Suppressor macrophage treated with lipopolysaccharide for 1 hour (primary cell): ENCODE measurements at places on chromosomes 3 and 15.
A peak's percentile ranks its signal among the peaks of the same experiment; 100 is the strongest.

DNA sequence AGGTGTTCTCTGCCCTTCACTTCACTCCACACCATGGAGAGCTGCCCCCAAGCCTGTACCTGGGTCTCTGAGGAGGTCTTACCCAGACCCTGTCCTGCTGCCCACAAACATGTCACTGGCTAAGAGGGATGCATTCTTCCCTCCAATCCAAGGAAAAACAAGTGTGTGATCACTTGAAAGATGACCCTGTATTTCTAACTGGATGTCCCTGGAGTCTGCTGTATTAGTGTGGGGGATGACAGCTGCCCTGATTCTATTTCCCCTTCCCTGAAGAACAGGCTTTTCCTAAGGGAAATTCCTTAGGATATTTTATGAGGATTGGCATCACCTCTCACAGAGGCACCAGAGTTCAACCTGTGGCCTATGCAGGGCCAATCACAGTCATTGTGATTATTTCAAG, 55.0 kb upstream of the GATA2 start:
- DNase-seq = no peak

DNA sequence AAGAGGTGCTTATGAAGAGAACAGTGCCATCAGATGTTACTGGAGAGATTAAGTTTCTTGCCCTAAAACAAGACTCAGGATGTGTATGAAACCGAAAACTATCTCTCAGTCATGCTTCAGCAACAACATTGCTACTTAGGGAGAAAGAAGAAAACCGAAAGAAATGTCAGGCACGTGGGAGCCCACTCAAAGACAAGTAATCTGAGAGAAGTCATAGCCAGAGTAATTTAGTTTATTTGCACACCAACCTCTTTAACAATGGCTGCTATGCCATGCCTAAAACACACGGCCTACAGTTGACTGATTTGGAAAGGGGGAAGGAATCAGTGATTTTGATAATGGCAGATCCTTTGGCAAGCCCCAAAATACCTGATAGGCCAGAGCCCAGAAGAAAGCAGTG, 162.9 kb downstream of the TIGIT start:
- DNase-seq = no peak

DNA sequence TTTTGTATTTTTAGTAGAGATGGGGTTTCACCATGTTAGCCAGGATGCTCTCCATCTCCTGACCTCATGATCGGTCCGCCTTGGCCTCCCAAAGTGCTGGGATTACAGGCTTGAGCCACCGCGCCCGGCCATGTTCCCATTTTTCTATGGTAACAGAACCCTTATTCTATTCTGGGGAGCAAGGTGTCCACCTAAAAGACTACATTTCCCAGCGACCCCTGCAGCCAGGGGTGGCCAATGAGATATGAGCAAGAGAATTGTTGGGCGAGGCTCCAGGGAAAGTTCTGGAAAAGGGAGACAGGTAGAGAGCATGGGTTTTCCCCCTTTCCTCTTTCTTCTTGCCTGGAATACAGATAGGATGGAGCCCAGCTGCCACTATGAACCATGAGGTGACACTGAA, 96.9 kb downstream of the LINGO1 start:
- DNase-seq = no peak

DNA sequence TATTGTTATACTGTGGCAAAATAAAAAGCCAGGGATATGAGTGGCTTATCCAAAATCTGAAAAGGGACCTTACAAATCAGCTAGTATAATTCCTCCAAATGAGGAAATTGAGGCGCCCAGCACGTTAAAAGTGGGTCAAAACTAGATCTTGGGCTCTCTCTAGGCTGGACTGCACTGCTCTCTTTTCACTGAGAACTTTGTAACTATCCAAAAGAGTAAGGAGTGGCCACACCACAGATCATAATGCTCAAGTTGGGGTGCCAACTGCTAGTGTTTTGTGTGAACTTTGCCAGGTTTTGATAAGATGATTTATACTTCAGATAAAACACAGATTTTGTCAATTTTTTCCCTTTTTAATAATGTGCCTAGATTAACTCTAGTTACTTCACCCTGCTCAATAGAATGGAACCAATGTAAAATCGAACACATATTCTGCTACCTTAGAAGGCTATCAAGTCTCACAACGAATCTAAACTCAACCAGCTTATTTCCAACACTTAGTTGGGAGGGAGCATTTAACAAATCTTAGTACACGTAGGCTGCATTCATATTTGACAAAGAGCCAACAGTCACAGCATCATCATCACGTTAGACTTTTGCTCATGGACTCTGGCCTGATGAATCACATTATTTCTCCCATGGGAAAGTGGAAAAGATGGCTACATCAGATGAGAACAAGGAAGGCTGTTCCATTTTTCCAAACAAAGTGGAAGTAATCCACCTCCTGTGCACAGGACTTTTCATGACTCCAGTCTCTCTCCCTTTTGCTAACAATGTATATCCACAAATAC, 64.4 kb downstream of the ABI3BP start:
- DNase-seq = no peak

- DNase-seq = peak; percentile 64
These were observed 619.2 kb downstream of the DIPK2A start for GRCh38 chr3:144590854-144591253.

GRCh38 chr3:45224824-45225464, 1.1 kb downstream of the TMEM158 start:
- peak; percentile 91 for DNase-seq

DNA sequence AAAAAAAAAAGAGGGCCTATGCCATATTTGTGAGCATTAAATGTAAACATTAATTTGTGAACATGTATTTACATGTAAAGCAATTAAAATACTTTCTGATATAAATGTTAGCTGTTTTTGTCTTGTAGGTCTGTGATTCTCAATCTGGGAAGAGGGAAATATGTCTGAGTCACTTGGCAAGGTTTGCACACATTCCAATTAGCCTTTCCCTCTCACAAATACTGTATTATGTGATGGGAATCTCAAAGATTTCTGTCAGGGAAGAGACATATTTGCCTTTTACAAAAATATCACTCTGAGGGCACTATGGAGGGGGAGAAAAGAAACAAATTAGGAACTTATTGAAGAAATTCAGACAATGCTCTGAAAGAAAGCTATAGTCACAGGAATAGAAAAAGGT, 483.6 kb downstream of the GBE1 start:
- DNase-seq = no peak

- DNase-seq = no peak
These were observed 114.1 kb upstream of the TPM1 start for GRCh38 chr15:62928242-62928999.

- no peak for DNase-seq
These were observed 14.9 kb upstream of the TBC1D23 start for GRCh38 chr3:100245927-100246326.

DNA sequence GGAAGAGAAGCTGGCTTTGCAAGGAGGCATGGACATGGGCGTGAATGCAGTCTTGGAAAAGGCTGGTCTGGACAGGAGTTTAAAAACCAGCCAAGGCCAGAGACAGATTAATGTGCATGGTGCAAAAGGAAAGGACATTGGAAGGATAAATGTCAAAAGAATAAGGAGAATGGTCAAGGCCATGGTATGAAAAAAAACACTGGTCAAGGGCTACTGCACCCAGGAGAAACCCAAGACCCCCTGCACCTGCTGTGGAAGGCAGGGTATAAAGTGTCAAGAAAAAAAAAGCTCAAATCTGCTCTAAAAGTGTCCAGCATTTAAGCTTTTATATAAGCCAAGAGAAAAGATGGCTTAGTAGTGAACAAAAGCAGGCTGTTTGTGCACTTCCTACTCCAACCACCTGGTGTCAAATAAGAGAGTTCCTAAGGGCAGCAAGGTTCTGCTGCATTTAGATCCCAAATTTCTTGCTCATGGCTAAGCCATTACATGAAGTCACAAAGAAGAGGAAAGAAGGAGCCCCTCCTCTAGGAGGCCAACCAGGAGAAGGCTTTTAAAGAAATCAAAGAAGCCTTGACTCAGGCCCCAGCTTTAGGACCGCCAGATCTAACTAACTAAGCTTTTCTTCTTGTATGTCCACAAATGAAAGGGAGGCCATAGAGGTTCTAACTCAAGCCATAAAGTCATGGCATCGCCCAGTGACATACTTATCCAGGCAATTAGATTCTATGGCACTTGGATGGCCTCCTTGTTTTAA, 16.9 kb downstream of the CCR4 start:
- DNase-seq = no peak

- DNase-seq = peak; percentile 11
These were observed 123.3 kb upstream of the CTNNB1 start for GRCh38 chr3:41075975-41076374.

DNA sequence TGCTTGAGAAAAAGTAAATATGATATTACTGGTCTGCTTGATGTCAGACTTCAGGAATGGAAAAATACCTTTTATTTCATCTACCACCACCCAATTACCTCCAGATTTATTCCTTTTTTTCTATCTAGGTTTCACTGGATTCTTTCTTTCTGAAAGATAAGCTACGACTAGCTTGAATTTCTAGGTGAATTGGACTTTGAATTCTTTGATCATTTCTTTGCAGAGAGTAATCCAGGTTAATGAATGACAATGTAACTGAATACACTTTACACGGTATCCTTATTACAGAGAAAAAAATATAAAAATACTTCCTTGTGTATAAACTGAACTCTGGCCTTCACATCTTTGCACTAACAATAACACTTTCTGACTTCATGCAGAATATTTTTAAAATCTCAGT, 59.5 kb upstream of the TRPC1 start:
- DNase-seq = no peak

DNA sequence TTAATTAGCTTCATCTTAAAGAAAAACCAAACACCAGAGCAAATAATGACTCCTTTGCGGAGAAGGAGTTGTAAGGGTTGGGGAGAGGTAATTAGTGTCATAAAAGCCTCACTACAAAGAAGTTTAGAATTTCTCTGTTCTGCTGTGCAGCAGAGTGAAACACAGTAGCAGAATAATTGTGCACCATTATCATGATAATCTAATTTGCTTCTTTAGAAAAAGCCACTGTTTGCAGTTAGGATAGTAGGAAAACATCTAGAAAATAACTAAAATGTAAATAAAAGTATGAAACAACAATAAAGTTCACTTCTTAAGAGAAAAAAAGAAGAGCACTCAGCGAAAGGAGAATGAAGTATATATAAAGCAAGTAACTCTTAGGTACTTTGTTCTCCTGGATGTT, 5.5 kb downstream of the SHOX2 start:
- DNase-seq = no peak

DNA sequence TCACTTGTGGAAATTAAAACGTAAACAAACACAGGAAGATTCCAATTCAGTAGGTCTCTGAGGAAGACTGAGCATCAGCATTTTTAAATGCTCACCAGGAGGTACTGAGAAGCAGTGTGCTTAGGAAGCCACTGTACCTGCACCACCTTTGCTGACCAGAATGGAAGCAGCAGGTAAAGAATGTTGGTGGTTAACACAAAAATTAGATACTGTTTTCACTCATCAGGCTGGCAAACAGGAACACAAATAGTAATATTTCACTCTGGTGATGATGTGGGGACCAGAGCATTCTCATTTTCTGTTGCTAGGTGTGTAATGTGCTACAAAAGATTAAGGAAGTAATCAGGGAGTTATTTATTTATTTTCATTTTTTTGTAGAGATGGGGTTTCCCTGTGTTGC, 29.9 kb upstream of the GHSR start:
- no peak for DNase-seq

DNA sequence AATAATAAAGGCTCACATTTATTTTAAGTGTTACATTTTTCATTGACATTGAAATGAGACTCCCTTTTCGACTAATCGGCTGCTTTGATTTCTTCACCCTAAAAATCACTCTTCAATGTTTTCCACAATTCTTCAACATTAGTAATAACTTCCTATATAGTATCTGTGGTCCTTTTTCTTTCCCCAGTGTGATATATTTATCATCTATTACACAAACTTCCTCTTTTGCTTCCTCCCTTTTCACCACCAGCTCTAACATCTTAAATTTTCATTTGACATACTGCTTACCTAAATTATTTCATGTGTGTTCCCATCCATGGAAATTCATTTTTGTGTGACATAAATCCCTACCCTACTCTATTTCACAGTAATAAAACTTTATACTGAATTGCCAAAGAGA, 244.4 kb downstream of the TIGIT start:
- DNase-seq = peak; percentile 28

GRCh38 chr15:70742928-70743327, 20.4 kb downstream of the UACA start:
- DNase-seq = no peak

- DNase-seq = no peak
These were observed 41.2 kb upstream of the TJP1 start for GRCh38 chr15:29863438-29863837.

DNA sequence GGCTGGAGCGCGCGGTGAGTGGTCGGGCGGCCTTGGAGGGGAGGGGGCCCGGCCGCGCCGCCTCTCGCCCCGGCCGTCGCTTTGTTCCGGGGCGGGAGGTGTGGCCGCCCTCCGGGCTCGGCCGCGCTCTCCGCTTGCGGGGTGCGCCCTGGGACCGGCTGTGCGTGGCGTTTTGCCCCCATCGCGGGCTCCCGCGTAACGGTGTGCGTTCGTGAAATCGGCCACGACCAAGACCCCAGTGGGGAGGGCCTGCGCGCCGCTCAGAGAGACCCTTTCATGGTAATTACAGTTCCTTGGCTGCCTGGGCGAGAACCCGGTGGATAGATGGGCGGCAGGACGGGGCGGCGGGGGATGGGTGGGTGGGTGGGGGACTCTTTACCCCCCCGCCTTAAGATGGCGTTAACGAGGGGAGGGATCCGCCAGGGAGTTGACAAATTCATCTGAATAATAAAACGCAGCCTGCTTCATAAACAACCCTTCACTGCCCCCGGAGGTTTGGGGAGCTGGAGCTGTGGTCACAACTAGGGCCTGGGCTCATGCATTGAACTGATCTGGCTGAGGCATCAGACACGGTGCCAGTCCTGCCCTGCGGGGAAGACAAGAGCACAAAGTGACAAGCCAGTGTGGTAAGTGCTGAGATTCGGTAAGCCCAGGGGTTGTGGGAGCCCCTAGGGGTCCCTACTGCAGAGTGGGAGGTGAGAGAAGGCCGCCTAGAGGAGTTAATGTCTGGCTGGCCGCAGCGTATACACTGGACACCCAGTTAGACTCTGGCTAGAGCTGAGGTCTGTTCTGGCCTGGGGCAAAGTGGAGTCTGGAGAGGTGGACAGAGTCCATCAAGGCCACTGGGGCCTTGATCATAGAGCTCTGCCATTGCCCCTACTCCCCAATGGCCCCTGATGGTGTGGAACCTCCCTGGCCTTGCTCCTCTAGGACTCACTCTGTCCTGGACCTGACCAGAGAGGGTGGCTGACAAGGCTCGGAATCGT, 668 bp downstream of the MRAS start:
- peak; percentile 29 for DNase-seq

- DNase-seq = no peak
These were observed 30.6 kb upstream of the ADAMTS7 start for GRCh38 chr15:78841891-78842290.

DNA sequence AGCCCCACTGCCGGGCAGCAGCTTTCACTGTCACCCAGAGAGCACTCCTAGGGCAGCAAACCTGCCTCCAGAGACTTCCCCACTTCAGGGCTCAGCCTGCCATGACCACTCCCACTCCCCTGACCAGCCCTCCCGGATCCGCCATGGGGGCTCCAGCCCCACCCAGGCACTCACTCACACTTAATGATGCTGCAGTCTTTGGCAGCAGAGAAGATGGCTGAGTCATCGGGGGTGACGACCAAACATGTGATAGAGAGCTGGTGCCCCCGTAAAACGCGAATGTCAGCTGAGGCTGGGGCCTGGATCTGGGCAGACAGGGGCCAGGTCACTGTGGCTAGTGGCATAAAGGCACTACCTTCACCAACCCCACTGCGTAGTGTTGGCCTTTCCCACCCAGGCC, 4.7 kb downstream of the RRP9 start:
- DNase-seq = no peak

- DNase-seq = peak; percentile 63
These were observed 77.2 kb downstream of the IL12A start for GRCh38 chr3:160065786-160066185.
